Hematopoietic multipotent progenitor cell treated with erythropoietin and hydrocortisone succinate and interleukin-3 and kit ligand, for 6 days (in vitro differentiated cells): ENCODE measurements at places on chromosomes 3 and 15.

- DNase-seq: peak; percentile 62
Observed at GRCh38 chr15:90862964-90863778, 5.2 kb upstream of the FURIN start.

GRCh38 chr3:157624801-157625200, 121.6 kb upstream of the VEPH1 start:
- no peak for DNase-seq

- DNase-seq: no peak
Observed at GRCh38 chr15:100670505-100671021, 68.2 kb downstream of the ASB7 start.

GRCh38 chr3:15805756-15806266, 8.0 kb upstream of the ANKRD28 start:
- DNase-seq: peak; percentile 70

DNA sequence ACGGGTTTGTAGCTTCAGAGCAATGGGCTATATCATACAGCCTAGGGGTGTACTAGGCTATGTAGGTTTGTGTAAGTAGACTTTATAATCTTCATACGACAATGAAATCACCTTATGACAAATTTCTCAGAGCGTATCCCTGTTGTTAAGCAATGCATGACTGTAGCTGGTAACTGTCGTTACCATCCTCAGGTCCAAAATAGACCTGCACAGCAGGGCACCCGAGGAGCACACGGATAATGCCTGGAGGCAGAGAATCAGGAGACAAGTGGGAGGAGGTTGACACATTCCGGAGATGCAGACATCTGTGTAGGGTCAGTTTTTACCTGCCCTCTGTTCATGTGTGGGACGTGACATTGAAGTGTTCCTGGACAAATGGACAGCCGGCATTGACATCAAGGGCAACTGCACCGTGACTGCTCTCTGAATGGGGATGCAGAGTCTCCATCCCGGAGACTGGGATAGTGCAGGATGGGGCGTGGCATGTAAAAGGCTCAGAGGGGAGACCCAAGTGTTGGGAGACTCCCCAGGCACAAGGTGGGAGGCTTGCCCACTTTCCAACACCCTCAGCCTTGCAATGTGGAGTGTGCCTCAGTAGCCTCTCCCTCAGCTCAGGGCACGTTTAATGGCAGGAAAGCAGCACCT, 45.9 kb upstream of the PGPEP1L start:
- DNase-seq: no peak

DNA sequence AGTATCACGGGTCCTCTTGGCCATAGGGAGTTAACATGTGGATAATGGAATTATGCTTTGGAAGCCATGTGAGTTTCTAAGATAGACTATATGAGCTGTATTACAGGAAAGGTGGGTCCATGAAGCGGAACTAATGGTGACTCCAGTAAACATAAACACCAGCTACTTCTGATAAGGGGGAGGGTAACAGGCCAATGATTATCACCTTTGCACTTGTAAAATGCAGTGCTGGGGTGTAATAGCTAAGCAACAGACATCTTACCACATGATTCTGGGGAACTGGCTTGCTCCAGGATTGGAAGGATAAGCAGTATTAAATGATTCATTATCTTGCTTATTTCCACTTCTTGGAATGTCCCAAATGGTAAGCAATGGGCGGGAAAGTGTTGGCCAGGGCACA, 61.4 kb upstream of the CD47 start:
- DNase-seq: no peak

DNA sequence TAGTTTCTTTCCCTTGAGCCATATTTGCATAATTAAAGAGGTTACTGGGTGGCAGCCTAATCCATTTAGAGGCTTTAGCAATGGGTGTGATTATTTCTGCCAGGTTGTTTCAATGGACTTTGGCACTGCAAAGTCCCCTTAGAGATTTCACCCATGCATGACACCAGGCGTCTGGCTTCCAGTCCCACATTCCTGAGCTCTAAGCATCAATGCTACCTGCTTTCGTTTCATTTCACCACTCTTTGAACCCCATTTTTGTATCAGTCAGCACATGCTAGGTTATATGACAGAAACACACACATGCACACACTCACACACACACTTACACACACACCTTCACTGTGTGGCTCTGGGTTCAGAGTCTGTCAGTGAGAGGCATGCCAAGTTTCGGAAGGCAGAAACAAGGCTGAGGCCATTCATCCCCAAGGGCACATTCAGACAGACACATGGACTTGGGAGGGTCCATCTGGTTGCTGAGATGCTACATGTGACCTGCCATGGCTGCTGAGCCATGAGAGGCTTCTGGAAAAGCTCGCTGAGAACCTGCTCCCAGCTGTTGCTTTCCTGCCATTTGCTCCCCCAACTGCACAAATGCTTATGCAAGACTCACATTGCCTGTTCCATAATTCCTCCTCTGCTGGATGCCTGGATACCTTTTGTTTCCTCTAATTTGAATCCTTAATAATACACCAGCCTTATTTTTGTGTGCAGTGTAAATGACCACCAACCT, 354.1 kb downstream of the GABRG3 start:
- DNase-seq: no peak

DNA sequence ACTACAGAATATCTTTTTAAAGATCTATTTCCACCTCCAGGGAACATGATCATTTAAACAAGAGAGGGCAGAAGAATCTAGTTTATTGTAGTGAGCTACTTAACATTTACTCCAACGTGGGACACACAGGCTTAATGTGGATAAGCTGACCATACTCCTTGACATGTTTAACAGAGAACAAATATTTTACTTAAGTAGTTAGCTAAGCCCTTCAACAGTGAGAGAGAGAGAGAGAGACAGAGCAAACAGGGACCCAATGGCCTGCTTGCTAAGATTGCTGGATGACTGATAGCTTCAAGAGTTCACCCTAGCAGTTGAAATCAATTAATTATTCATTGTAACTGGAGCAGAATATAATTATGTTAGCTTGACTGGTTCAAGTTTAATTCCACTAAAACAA, 158.6 kb downstream of the ADAM10 start:
- DNase-seq: no peak

DNA sequence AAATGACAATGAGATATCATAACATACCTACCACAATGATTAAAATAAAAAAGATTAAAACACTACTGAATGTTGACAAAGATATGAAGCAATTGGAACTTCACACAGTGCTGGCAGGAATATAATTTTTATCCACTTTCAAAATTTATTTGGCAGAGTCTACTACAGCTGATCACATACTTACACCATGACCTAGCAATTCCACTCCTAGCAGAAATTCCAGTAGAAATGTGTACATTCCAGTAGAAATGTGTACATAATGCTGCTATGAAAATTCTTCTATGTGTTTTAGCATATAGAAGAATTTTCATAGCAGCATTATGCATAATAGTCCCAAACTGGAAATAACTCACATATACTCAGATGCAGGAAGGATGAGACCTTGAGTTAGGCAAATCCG, 43.5 kb downstream of the IFT57 start:
- no peak for DNase-seq

DNA sequence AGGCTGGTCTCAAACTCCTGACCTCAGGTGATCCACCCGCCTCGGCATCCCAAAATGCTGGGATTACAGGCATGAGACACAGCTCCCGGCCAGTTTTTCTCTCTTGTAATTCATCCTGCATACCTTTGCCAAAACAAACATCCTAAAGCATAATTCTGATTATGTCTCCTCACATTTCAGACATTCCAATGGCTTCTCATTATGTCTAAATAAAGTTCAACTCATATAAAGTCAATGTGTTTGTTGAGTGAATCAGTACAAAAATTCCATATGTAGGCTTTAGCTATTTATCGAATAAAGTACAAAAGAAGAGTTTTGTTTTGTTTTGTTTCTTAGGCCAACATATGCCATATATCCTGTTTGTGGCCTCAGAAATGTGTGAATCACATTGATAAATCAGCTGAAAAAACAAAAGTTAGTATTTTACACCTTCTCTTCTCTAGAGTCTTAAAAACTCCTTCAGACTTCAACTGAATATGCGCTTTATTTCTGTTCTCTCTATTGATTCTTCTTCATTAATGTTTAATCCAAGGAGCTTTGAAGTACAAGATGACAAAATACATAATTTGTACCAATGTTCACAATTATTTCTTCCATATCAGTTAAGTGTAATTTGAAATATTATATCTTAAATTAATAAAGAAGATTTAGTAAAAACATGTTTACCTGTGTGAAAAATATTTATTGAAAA, 165.8 kb downstream of the MECOM start:
- DNase-seq: no peak

DNA sequence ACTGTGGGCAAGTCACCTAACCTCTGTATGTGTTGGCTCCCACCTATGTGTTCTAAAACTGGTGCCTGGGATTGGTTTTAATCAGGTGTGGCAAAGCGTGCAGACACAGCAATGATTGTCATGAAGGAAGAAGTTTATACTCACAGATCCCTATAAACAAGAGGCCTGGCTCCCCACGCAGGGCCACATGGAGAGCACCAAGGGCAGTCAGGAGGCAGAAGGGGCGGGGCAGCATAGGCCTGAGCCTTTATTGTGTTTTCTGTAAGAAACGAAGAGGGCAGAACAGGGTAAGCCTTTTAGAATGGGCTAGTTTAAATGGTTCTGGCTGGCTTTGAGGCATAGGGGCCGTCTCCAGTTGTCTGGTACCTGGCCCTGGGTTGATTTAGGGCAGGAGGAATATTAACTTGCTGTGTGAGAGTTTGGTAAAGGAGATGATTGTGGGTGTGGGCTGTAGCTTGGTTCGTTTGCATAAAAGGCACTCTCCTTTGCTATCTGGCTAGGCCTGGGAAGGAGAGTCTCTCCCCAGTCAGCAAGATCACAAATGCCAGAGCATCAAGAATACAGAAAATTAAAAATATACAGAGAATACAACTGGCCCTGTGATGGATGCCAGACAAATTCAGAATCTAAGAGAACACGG, 2.2 kb upstream of the FBXW12 start:
- DNase-seq: no peak

GRCh38 chr15:57343048-57343447, 33.3 kb upstream of the CGNL1 start:
- DNase-seq: no peak

DNA sequence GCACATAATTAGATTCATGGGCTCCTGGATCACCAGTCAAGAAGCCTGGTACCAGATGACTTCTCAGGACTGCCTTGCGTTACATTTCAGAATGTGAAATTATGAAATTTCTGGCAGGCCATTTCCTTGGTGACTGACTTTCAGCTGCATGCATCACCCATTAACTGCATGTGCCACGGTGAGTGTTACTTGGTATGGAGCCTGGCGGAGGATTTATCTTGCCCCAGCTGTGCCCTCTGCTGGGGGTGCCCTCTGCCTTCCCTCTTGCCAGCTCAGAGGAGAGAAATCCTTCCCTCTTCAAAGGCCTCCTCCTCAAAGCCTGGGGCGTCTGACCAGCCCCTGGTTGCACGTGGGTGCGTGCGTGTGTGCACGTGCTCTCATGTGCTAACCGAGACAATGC, 57.7 kb upstream of the CTSH start:
- DNase-seq: no peak

GRCh38 chr3:100496711-100497261, 4.4 kb downstream of the TMEM45A start:
- DNase-seq: peak; percentile 12

DNA sequence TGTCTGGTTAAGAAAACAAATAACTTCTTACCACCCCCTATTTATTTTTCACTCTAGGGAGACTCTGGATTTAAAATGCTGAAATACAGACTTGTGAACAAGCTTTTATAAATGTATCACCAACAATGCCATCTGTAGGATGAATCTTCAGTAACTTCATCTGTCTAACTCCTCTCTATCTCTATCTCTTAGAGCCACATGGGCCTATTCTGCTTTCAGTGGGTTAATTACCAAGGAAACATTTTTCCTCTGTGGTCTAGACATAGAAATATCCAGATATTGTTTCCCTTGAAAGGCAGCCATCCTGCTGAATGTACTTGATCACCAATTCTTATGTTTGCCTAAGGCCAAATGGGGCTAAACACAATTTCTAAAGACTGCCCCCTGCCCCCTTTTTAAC, 167.6 kb upstream of the COL8A1 start:
- DNase-seq: no peak

DNA sequence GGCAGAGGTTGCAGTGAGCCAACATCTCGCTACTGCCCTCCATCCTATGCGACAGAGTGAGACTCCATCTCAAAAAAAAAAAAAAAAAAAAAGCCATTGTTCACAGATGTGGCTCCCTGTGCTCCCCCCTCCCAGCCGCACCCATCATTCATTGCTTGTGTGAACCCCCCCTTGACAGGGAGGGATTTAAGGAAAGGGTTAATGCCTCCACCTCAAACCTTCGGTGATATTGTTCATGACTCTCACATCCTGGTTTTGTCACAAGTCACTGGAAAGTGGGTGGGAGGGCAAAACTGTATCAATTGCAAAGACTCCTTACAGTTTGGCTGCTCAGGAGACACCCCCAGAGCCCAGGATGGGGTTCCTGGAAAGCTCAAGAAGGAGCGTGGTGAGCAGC, 7.7 kb downstream of the SLC6A6 start:
- DNase-seq: no peak

DNA sequence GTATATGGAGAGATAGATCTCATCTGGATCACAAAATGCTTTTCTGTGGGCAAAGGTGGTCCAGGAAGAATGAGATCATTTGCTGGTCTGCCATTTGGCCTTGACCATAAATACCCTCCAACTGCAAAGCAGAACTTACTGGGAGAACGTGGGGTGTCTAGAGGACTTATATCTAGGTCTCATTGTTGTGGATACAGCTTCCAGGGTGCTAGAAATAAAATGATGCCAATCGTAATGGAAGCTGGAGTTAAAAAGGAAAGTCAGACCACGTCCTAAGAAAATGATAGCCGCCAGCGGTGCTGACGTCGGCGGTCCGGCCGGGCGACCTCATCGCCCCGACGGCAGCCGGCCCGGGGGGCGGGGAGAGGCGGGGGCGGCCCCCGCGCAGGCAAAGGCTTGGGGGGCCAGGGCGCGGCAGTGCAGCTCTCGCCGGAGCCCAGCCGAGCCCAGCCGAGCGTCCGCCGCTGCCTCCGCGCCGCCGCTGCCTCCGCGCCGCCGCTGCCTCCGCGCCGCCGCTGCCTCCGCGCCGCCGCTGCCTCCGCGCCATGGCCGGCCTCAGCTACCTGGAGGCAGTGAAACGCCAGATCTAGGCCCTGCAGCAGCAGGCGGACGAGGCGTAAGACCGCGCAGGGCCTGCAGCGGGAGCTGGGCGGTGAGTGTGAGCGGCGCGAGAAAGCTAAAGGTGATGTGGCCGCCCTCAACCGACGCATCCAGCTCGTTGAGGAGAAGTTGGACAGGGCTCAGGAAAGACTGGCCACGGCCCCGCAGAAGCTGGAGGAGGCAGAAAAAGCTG, 89.5 kb downstream of the EOMES start:
- DNase-seq: peak; percentile 54
